Activated naive CD4-positive, alpha-beta T cell (primary cell): ENCODE measurements at places on chromosomes 7 and 10.

- no peak for DNase-seq
Observed at GRCh38 chr10:118963341-118963740, 66.2 kb upstream of the NANOS1 start.

- no peak for DNase-seq
Observed at GRCh38 chr10:17479822-17480221, 25.4 kb upstream of the ST8SIA6 start.

GRCh38 chr10:80110986-80111385, 21.5 kb upstream of the PLAC9 start:
- no peak for DNase-seq

- no peak for DNase-seq
Observed at GRCh38 chr7:44974549-44974948, 4.3 kb downstream of the MYO1G start.

GRCh38 chr7:92875719-92876118, 39.3 kb upstream of the CDK6 start:
- DNase-seq: no peak

DNA sequence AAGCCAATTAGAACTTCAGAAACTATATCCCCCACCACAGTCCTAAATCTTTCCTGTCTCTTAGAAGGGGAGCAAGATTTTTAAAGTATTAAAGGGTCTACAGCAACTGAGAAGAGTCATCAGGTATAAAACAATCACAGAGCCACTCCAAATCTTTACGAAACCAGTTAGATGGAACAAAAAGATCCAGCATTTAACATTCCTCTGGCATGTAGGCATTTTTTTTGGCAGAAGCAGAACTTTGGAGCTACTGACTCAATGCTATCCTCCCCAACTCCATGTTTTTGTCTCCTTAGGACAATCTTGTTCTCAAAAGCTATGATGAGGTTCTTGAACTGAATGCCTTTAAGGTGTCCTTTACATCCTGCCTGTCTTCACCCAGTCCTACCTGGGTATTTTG, 333.3 kb downstream of the PRPF18 start:
- DNase-seq: no peak
